ENCODE measurements at places on chromosomes 2 and 18.
A peak's percentile ranks its signal among the peaks of the same experiment; 100 is the strongest.

DNA sequence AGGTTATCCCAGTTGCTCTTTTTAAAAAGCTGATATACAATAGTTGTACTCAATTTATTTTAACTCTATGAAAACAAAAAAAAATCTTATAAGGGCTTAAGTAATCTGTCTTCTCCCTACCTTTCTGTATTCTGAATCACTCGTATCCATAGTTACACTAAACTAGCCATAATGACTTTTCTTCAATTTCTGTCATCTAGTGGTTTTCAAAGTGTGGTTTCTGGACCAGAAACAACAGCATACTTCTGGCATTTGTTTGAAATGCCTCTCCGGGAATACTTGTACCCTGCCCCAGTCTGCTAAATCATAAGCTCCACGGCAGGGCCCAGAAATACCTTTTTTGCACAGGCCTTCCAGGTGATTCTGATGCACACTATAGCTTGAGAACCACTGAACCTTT lies 253.6 kb downstream of the LRRTM4 start:
- DNase-seq = no peak

DNA sequence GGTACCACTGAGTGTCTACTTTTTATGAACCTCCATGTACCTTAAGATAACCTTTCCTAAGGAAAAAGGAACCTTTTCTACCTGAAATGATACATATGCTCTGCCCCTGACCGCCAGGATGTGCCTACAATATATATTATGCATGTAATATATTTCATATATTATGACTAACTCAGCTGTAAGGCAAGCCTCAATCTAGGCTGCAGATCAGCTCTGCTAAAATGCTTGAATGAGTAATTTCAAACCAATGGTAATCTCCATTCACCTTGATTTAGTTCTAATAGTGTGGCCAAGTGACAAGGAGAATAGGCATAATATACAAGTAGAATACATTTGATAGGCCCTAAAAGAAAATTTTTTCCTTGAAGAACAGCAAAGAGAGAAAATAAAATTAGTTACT lies 101.8 kb downstream of the DPP4 start:
- DNase-seq = no peak

DNA sequence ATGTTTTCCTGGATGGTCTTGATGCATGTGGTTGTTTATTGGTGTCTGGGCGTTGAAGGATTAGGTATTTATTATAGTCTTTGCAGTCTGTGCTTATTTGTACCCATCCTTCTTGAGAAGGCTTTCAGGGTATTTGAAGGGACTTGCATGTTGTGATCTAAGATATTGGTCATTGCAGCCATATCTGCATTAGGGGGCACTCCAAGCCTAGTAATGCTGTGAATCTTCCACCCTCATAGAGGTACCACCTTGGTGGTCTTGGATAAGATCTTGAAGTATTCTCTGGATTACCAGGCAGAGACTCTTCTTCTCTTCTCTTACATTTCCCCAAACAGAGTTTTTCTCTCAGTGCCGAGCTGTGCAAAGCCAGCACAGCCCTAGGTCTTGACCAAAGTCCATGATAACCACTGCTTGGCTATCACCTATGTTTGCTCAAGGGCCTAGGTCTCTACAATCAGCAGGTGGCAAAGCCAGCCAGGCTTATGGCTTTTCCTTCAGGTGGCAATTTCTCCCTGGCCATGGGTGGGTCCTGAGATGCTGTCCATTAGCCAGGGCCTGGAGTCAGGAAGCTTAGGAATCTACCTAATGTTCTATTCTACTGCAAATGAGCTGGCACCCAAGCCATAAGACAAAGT lies 15.4 kb upstream of the PPP1R1C start:
- DNase-seq = no peak

GRCh38 chr2:189210250-189211087 lies 30.9 kb upstream of the COL5A2 start:
- DNase-seq = peak; percentile 1

- DNase-seq = no peak
Observed at GRCh38 chr2:101277111-101277510, 24.4 kb downstream of the CNOT11 start.

DNA sequence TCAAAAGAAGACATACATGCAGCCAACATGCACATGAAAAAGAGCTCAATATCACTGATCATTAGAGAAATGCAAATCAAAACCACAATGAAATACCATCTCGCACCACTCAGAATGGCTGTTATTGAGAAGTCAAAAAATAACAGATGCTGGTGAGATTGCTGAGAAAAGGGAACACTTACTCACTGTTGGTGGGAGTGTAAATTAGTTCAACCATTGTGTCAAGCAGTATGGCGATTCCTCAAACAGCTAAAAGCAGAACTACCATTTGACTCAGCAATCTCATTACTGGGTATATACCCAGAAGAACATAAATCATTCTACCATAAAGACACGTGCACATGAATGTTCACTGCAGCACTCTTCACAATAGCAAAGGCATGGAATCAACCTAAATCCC lies 95.5 kb upstream of the XIRP2 start:
- no peak for DNase-seq

GRCh38 chr2:219272356-219272755 lies 6.8 kb upstream of the DNAJB2 start:
- DNase-seq = no peak

- no peak for DNase-seq
Observed at GRCh38 chr18:62105376-62105775, 81.5 kb downstream of the PIGN start.

DNA sequence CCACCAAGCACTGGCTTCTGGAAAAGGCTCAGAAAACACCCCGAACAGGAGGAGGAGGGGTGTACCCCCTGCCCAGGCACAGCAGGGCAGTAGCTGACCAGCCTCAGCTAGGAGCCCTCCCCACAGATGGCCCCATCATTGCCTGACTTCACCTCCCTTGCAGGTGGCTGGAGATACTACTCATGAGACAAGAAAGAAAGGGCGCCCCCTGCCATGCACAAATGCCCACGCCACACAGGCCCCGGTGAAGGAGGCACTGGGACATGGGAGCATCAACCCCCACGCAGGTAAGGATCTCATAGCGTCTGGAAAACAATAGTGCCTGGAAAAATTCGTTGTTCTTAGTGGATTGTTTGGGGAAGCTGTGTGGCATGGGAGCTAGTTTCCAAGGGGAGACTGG lies 240.6 kb downstream of the TFCP2L1 start:
- no peak for DNase-seq

DNA sequence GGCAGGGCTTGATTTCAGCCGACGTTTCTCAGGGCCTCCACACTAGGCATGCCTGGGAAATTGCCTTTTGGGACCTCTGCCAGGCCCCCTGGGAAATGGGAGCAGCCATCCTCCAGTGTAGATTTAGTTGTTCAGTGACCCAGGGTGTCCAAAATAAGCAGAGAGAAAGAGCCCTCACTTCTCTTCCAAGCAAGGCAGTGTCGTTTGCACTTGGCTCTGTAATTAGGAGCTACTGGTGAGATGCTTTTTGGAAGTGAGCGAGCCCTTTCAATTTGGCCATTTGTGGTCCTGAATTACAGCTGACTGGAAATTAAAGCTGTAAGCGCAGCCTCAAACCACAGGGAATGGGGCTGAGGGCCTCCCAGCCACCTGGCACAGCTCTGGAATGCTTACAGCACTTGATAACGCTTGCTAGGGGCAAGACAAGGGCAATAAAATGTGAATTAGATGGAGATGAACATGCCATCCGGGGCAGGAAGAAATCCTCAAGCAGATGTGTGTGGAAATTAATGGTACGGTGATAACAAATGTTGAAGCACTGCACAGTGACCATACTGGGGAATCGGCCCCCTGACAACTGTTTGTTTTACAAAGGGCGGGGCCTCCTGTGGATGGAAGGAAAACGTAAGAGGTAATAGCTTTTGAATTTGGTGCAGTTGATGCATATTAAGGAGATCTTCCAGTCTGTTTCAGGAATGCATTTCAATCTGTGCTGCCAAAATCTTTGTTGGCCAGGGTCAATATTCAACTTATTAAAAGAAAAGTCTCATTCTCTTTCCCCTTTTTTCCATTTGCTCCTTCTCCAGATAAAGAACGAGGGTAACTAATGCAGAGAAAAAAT lies 173.1 kb downstream of the UXS1 start:
- no peak for DNase-seq

DNA sequence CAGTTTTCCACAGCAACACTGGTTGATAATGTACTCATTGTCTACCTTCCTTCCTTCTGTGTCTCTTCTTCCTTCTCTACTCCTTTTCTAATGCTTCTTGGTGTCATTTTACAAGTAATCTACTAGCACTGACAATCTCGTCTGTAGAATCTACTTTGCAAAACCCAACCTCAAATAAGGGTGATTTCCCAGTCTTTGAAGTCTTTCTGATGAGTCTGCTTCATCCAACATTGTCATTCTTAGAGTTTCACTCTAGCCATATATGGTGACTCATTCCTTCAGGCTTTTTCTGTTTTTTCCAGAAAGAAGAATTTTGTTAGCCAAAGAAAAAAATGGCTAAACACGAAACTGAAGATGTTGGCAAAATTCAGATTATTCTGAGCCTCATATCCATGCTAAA lies 288.7 kb downstream of the MBD2 start:
- no peak for DNase-seq

Measured in amygdala (tissue), 56 donors.